ENCODE measurements at places on chromosomes 1 and 21.

DNA sequence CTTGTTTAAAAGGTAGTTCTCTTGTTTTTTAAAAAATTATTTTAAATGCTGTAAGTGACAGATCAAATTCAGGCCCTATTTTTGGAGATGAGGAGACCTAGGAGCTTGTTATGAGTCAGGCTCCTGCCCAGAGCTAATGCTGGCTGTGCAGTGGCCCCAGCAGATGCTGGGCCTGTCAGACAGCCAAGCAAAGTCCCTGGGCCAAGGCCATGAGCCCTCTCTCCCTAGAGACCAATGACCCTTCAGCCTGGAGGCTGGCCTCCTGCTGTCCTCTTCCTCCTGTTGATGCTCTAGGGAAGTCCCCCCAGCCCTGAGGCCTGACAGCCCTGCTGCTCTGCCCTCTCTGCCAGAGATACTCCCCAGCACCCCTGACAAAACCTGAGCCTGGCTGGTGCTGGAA is 128.1 kb upstream of the CTTNBP2NL start:
- DNase-seq = no peak

GRCh38 chr1:40096646-40096976 is 441 bp downstream of the PPT1 start:
- no peak for DNase-seq

GRCh38 chr1:50369008-50369634 is 54.1 kb downstream of the DMRTA2 start:
- no peak for DNase-seq

DNA sequence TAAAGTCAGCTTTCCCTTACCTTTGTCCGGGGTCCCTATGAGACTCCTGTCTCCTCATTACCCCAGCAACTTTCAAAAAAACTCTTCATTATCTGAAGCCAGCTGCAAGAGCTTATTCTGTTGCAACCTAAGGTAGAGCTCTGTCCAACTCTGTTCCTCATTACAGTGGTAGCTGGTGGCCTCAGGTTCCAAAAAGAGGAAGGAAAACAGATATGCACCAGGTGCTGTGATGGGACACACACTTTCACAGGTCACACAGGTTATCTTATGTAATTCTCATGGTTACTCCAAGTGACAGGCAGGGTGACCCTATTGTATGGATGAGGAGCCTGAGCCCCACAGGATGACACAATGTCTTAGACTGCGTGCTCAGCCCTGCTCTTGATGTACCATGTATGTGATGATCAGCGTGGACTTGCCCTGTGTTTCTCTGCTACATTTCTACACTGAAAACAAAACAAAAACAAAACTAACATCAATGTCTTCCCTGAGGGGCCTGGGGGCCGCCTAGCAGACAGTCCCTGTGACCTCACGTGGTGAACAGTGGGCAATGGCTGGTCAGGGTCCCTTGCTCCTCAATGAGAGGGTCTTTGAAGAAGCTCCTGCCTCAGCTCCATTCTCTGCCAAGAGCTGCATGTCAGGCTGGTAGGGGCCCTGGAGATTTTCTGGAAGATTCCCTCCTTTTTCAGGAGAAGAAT is 9.7 kb upstream of the TENT5C start:
- DNase-seq = no peak

GRCh38 chr1:92945748-92946270 is 15.5 kb downstream of the DIPK1A start:
- DNase-seq = no peak

GRCh38 chr1:108850929-108851328 is 6.0 kb downstream of the AKNAD1 start:
- no peak for DNase-seq

Data from stimulated activated naive CD4-positive, alpha-beta T cell treated with Interleukin-2 at 50 U/mL for 16 hours (primary cell).